Activated T-cell treated with anti-CD3 and anti-CD28 coated beads, Interleukin-2, amount 50 U/mL, for 72 hours (primary cell): ENCODE measurements at places on chromosomes 13 and 19. TPM values are rescaled to one million over a fixed set of nuclear protein-coding genes. Genes with fewer than 3 reads are reported as not detected.

DNA sequence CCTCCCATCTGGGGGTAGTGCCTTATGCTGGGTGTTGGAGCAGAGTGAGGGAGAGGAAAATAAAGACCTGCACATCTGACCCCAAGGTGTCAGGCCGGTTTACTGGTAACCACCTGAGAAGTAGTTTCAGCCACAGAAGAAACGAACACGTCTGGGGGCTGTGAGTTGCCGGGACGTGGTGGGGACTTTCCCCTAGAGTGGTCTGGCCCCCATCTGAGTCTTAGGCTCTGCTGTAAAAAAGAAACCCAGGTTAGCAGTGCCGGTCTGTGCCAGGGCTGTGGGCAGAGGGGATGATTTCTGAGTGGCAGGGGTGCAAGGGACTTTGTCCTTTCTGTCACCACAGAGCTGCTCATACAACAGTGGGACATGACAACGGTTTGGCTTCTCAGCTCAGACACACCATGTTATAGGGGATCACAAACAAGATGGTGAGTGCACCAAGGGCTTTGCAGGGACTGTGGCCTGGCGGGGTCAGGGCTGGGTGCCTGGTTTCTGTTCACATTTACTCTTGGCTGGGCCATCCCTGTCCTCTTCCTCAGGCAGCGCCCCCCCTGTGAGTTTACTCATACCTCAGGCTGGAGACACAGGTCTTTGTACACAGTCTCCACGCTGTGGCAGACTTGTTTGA is 9.0 kb downstream of the GCDH start:
- peak; percentile 71 for DNase-seq

Gene RFPL4A
- total RNA-seq: not detected

- no peak for DNase-seq
These were observed 3.2 kb downstream of the PTBP1 start for GRCh38 chr19:800360-801029.

DNA sequence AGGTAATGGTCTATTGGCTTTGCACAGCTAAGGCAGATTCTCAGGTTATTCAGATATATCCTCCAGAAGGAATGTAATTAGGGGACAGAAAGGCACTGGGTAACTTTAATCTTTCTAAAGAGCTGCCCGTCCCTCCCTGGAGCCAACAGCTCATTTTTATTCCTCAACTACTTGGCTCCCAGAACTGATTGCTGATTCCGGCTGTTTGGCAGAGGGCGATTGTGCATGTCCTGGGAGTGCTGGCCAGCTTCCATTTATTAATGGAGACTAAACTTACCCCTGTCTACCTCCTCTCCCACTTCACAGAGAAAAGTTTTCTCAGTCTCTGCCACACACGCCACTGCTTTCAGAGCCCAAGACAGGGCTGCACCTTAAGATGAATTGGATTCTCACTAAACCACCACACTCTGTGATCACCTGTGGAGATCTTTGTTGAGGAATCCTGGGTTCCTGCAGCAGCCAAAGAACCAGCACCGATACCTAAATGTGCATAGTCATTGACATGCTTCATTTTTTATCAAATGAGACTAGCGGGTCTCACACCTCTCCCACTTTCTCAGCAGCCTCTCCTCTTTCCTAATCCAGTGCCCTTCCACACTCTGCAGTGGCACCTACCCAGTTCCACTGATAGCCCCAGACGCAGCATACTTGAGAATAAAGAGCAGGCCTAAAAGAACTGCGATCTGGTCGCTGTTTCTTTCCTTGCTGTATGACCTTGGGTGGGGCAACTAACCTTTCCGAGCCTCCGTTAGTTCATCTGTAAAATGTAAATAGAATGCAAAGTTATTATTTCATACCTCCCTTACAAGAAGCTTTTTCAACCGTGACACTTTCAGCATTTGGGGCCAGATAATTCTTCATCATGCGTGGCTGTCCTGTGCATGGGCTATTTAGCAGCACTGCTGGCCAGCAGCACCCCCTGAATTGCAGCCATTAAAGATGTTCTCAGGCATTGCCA is 648.7 kb downstream of the UQCRFS1 start:
- no peak for DNase-seq

Gene MIR17HG
- total RNA-seq: 17.9 TPM

DNA sequence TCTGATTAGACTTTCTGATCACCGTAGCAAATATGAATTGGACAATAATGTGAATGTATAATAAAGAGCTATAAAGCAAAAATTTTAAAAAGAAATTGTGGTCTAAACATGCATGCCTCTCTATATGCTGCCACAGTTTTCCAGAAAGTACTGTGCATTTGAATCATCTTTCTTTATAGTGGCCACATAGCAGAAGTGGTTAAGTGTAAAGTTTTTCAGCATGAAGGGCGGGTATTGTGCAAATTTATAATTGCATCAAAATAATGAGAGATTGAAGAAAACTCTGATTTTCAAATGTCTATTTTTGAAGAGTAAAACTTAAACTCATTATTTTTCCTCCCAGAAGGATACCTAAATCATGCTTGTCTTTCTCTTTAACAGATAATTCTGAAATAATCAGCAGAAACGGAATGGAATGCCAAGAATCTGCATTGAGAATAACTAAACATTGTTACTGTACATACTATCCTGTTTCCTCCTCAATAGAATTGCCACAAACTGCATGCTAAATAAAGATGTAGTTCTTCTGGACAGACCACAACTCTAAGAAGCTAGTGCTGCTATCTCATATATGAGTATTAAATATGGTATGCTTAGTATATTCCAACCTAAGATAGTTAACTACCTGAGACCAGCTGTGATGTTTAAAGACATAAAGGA is 42.9 kb upstream of the RAP2A start:
- DNase-seq: no peak

Gene SRRM5
- 1.1 TPM for total RNA-seq

GRCh38 chr13:85806553-85807175 is 7.4 kb upstream of the SLITRK6 start:
- no peak for DNase-seq
